NCI-H1092 (cell line): ENCODE measurements at places on chromosomes 2 and 18.

- DNase-seq = no peak
Observed at GRCh38 chr2:8586457-8587051, 95.3 kb upstream of the ID2 start.

DNA sequence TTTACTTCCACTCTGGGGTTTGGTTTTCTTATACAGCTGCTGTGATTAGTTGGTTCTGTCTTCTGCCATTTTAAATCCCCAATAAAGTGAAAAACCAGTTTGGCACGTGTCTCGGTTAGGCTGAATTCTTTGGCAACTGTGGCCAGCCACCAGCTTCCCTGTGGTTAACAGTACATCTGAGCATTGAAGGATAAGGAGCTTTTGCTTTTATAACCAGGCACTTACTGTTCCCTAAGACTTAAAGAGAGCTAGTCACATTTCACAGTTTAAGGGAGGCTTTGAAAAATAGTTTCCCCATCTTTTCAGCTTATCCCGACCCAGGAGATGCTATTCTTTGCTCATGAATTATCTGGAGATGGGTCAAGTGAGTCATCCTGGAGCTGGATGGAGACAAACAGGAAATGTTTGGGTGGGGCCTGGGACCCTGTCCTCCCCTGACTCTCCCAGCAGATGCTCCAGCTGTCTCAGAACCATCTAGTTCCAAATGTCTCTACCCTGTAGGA lies 57.3 kb upstream of the EML6 start:
- no peak for DNase-seq

- DNase-seq = peak; percentile 14
Observed at GRCh38 chr18:9613550-9614400, 584 bp downstream of the PPP4R1 start.

- DNase-seq = no peak
Observed at GRCh38 chr2:108377815-108378630, at the start of gene SULT1C4. Gene SULT1C4 (plus strand): TSS chr2:108377954. CDS start chr2:108378338, 384 bp downstream.

GRCh38 chr2:191917430-191917881 lies 70.6 kb upstream of the CAVIN2 start:
- DNase-seq = no peak

DNA sequence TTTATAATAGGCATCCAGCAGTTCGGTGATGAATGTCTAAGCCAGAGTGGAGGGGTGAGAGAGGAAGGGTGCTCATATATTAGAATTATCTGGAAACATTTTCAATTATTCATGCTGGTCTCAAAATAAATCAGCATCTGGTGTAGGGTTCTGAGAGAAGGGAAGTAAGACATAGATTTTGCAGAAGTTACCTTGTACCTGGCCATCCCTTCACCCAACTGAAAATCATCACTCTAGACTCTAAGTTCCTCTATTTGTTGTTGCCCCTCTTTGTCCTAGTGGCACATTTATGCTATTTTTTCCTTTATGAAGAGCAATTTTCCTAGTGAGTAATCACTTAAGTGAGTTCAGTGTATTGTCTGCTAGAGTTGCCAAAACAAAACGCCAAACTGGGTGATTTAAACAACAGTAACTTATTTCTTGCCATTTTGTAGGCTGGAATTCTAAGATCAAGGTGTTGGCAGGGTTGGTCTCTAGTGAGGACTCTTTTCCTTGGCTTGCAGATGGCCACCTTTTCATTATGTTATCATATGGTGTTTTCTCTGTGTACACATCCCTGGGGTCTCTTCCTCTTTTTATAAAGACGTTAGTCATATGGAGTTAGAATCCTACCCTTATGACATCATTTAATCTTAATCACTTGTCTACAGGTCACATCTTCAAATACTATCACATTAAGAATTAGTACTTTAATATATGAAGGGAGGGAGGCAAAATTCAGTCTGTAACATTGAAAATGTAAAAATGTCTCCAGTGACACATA lies 129.9 kb upstream of the KLHL14 start:
- DNase-seq = no peak

- DNase-seq = no peak
Observed at GRCh38 chr2:66255136-66255535, 179.8 kb upstream of the MEIS1 start.

DNA sequence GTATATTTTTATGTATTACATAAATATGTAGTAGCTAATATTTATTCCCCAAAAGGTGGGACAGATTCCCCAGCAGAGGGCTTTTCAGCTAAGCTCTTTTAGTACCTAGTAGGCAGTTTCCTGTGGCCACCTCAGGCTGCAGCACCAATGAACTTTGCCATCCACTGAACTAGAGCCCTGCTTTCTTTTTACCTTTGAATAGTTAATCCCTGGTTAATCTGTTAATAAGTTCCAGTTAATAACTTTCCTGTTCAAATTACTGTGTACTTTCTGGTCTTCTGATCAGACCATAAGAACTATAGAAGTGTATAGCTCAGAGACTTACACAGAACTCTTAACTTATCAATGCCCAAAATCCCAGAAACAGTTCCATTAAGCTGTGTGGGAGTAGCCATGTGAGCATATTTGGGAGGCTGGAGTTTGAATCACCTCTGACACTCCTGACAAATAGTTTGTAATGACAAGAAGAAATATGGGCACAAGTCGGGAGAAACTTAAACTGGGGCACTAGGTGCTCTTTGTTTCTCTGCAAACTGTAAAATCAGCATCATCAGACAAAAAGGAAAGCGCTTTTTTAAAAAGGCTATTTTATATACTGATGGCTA lies 40.0 kb downstream of the ASXL2 start:
- no peak for DNase-seq

GRCh38 chr18:58578835-58579560 lies 49.9 kb downstream of the ALPK2 start:
- DNase-seq = no peak

- no peak for DNase-seq
Observed at GRCh38 chr2:190256087-190256486, 63.5 kb downstream of the HIBCH start.

GRCh38 chr2:51511002-51511401 lies 479.1 kb upstream of the NRXN1 start:
- DNase-seq = no peak

- no peak for DNase-seq
Observed at GRCh38 chr2:190158798-190159434, 96.4 kb upstream of the MSTN start.

- no peak for DNase-seq
Observed at GRCh38 chr2:164479460-164479859, 141.8 kb downstream of the GRB14 start.

GRCh38 chr18:70243131-70243929 lies 37.8 kb upstream of the RTTN start:
- DNase-seq = no peak

- DNase-seq = no peak
Observed at GRCh38 chr2:234165421-234165820, 114.9 kb downstream of the SPP2 start.

DNA sequence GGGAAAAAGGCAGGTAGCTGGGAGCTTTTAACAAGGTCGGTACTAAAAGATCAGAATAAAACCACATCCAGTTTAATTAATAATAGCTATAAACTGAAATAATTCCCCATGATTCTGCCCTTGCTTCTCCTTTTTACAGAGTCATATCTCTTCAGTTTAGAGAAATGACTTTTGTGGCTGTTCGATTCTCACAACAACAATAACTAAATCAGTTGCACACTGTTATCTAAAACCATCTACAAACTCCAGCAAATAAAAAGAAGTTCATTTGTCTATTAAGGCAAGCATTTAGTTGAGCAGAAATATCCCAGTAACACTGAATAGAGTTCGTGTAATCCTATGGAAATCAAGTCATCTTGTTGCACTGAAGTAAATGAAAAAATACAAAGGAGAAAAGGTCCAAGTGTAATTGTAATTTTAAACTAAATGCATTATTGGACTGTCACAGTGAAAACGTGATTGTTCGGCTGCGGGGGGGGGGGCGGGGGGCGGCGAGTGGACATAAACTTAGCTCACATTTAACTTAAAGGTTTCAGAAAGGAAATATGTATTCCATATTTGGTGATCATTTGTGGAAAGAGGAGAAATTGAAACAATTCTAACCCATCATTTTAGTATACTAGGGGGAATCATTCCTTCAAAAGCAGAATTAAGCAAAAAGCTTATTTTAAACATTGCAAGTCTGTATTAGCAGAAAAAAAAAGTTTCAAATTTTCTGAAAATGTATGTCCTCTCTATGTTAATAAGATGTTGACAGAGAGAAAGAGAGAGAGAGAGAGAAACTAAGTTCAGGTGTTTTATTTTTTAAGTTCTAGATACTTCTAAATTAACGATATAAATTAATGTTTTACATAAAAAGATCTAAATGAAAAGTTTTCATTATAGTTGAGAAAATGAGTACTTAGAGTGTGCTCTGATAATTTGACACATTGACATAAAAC lies 144.5 kb downstream of the MEIS1 start:
- no peak for DNase-seq

GRCh38 chr2:198114064-198114463 lies 309.7 kb downstream of the PLCL1 start:
- no peak for DNase-seq

- DNase-seq = no peak
Observed at GRCh38 chr18:71212222-71212621, 923.4 kb downstream of the SOCS6 start.

GRCh38 chr2:111068435-111069058 lies 52.2 kb upstream of the BCL2L11 start:
- DNase-seq = no peak

- no peak for DNase-seq
Observed at GRCh38 chr18:3499501-3499900, 49.5 kb downstream of the TGIF1 start.
